ENCODE measurements at places on chromosomes 5 and 9.

DNA sequence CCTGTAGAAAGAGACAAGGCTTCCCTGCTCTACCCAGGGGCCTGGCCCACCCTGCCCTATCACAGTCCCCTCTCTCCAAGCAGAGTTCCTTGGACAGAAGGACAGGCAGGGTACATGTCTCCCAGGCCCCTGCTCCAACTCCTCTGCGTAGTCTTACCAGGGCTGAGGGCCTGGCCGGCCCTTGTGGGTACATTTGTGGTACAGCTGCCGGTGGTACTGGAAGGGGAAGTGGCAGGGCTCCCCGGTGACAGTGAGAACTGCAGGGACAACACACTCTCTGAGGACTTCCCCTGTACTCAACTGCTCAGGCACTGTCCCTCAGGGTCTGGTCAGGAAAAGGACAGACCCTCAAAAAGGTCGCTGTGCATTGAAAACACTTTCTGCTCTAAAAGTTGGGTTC, 3.6 kb downstream of the F12 start:
- no peak for DNase-seq

- peak; percentile 12 for DNase-seq
Measured at GRCh38 chr9:93058355-93059010, at the start of gene SUSD3. TSS of gene SUSD3 (plus strand) at chr9:93058701. CDS start at chr9:93058743, 42 bp downstream.

DNA sequence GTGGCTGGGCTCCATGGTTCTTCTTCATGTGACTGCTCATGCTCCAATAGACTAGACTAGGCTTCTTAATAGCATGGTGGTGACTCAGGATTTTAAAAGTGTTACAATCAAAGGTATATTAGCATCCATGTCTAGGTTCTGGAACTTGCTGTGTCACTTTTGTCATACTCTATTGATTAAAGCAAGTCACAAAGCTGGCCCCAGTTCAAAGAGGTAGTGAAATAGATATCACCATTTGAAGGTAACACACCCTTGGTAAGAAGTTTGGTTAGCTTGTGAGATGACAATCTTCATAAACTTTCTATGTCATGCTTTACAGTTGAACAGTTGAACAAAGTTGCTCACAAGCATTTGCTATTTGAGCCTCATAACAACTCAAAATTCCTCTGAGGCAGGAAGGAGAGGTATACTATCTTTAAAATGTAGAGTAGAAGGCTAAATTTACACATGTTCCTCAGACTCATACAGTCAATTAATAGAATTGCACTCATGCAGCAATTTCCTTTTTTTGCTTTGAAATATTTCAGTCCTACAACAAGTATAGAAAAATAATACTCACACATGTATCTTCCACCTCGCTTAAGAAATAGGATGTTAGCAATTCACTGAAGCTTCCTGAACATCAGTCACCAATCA, 56.8 kb upstream of the TMEM252 start:
- no peak for DNase-seq

DNA sequence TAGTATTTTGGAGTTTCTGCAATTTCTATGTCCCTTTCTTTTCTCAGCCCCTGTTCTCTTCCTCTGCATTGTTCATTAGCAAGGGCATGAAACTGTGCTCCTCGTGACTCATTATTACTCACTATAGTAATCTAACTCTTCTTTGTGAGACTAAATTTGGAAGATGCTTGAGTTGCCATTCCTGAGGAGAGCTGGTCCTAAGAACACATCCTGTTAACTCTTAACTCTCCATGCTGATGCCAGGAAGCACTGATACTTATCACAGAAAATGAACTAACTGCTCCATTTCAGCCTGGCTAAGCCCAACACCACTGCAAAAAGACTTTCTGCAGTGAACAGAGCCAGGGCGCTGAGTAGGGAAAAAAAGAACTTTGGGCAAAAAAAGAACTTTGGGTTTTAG, 10.6 kb upstream of the CSNK1A1 start:
- no peak for DNase-seq

DNA sequence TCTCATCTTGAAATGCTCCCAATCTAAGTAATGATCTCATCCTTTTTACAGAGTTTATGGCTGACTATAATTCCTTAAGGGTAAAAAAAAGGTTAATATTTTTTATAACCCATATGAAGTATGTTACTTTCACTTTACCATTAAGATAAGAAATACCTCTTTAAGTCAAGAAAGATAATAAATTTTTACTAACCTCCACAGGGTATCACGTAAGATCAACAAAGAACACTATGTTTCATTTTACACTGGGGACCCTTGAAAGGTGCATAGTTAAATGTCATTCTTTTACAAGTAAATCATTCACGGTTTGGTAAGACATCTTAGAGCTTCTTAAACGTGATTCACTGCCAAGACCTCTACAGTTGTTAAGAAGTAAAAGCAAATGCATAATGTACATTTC, 472.7 kb upstream of the CDH9 start:
- DNase-seq: no peak

GRCh38 chr9:95083086-95083768, 234.3 kb downstream of the FANCC start:
- no peak for DNase-seq
